ENCODE measurements at places on chromosomes 5 and 9. TPM values are rescaled to one million over a fixed set of nuclear protein-coding genes. Genes with fewer than 3 reads are reported as not detected.

ARHGEF37 gene
- total RNA-seq: 8.2 TPM

SLC4A9 gene
- total RNA-seq: 0.12 TPM

MYOT gene
- total RNA-seq: 2.7 TPM

SLC34A3 gene
- 0.48 TPM for total RNA-seq

KLHL3 gene
- 10.5 TPM for total RNA-seq

DPH7 gene
- total RNA-seq: 34.6 TPM

FGFR4 gene
- total RNA-seq: under 0.01 TPM

FOXD1 gene
- total RNA-seq: 0.28 TPM

FAM169A gene
- 0.51 TPM for total RNA-seq

LMBRD2 gene
- total RNA-seq: 17.9 TPM

ARSI gene
- 15.1 TPM for total RNA-seq

NRARP gene
- total RNA-seq: 16.5 TPM

ITGA1 gene
- total RNA-seq: 47.4 TPM

PCDHA1 gene
- total RNA-seq: 0.41 TPM

ZNF618 gene
- total RNA-seq: 17.8 TPM

PDGFRB gene
- 337 TPM for total RNA-seq

- peak; percentile 60 for DNase-seq
Observed at GRCh38 chr9:93575796-93576257, 557 bp upstream of the PHF2 start.

- DNase-seq: peak; percentile 76
Observed at GRCh38 chr9:129139233-129139992, 28.2 kb downstream of the PTPA start.

DNA sequence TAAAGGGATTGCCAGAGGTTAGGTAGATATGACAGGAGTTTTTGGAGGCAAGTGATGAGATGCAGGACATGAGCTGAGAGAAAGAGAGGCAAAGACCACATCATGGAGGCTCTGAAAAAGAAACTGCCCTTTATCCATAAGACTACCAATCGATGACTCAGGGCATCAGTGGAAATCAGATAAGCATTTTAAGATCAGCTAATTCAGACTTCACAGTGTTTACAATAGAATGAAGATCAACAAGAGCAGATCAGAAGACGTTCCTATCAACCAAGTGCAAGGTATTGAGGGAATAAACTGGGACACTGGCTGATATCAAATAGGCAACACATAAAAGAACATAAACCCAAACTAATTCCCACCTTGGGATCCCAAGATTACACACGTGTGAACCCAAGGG lies 227.2 kb downstream of the SLCO4C1 start:
- no peak for DNase-seq

- DNase-seq: no peak
Observed at GRCh38 chr9:69500896-69501295, 171.3 kb downstream of the APBA1 start.

GRCh38 chr5:9058666-9059065 lies 487.2 kb downstream of the SEMA5A start:
- no peak for DNase-seq

GRCh38 chr9:116450378-116451139 lies 236.5 kb upstream of the TRIM32 start:
- DNase-seq: no peak

- DNase-seq: no peak
Observed at GRCh38 chr9:121118266-121118665, 43.5 kb downstream of the CNTRL start.

DNA sequence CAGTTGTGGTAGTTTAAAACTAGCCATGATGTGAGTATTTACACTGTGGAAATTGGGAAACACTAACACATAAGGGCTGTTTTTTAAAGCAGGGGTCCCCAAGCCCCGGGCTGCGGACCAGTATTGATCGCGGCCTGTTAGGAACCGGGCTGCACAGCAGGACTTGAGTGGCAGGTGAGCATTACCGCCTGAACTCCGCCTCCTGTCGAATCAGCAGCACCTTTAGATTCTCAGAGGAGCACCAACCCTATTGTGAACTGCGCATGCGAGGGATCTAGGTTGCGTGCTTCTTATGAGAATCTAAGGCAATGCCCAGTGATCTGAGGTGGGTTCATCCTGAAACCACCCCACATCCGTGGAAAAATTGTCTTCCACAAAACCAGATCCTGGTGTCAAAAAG lies 127.8 kb downstream of the PCSK5 start:
- DNase-seq: no peak

GRCh38 chr9:137660144-137660543 lies 41.3 kb downstream of the EHMT1 start:
- peak; percentile 30 for DNase-seq

DNA sequence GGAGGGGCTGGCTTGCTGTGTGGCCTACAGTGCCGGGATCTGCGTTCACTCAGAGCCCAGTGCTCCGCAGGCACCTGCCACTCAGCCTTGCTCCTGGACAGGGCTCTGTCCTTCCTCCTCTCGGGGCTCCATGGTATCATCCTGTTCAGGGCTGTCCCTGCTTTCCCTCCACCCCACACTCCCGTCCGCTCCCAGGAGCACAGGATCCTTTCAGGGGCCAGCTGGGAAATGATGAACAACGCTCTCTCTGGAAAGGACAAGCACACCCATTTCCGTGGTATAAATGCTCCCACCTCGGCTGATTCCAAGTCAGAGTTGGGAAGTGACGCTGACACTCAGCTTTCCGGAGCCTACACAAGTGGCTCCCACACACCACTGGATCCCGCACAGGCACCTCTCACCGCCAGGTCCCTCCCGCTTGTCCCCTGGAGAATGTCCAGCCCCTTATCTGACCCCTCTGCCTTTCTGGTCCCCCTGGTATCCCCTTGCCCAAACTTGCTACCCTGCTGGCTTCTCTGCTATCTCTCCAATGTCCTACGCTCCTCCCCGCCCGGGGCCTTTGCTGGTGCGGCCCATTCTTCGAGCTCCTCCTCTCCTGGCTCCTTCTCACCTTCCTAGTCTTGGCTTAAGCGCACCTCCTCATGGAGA lies 21.3 kb downstream of the HMCN2 start:
- DNase-seq: no peak

DNA sequence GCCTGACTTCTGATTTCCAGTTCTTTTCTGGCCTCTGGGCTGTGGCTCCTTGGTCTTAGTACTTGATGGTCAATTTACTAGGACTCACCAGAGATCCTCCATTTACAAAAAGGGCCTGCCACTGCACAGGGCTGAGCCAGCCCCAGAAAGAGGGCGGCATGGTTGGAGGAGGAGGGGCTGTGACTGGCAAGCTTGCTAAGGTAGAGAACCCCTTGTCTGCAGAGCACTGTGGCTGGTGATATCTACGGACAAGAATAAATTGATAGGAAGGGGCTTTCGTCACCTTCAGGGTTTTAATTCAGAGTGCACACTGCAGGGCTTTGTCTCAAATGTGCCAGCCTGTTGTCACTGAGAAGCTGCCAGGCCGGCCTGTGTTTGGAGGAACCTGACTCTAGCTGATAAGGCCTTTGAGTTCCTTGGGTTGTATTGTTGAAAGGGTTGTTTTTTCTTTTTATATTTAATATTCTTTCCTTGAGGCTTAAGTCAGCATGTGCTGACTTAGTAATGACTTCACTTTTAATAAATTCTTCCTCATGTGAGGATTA lies 15.1 kb downstream of the SLC22A5 start:
- no peak for DNase-seq

GRCh38 chr9:115601434-115601833 lies 483.5 kb upstream of the TNC start:
- DNase-seq: no peak

GRCh38 chr5:32014096-32014745 lies 159.9 kb downstream of the GOLPH3 start:
- DNase-seq: no peak

- no peak for DNase-seq
Observed at GRCh38 chr5:1101961-1102713, 9.7 kb downstream of the SLC12A7 start.

DNA sequence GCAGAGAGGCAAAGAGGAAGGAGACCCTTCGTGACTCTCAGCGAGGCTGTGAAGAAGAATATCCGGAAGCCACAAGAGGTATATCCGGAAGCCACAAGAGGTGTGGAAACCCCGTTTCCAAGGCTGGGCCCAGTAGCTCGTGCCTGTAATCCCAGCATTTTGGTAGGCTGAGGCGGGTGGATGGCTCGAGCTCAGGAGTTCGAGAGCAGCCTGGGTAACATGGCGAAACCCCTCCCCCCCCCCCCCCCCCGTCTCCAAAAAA lies 612 bp upstream of the BBLN start:
- no peak for DNase-seq

- no peak for DNase-seq
Observed at GRCh38 chr9:107137495-107138202, 145.4 kb upstream of the RAD23B start.

GRCh38 chr9:126638571-126639132 lies 24.9 kb downstream of the LMX1B start:
- no peak for DNase-seq

DNA sequence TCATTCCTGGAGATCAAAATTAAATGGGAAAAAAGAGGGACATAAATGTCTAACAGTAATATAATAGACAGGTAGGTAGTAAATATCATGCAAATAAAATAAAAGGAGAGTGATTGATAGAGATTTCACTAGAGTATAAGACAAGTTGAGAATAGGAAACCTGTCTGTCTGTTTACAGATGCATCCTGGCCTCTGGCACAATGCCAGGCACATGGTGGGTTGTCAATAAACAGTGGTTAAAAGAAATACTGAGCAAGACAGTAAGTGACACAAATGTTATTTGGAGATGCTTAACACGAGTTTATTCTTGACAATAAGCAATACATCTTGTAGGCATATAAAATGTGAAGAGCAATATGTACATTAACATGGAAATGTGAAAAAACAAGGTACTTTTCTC lies 33.3 kb downstream of the RICTOR start:
- DNase-seq: no peak

DNA sequence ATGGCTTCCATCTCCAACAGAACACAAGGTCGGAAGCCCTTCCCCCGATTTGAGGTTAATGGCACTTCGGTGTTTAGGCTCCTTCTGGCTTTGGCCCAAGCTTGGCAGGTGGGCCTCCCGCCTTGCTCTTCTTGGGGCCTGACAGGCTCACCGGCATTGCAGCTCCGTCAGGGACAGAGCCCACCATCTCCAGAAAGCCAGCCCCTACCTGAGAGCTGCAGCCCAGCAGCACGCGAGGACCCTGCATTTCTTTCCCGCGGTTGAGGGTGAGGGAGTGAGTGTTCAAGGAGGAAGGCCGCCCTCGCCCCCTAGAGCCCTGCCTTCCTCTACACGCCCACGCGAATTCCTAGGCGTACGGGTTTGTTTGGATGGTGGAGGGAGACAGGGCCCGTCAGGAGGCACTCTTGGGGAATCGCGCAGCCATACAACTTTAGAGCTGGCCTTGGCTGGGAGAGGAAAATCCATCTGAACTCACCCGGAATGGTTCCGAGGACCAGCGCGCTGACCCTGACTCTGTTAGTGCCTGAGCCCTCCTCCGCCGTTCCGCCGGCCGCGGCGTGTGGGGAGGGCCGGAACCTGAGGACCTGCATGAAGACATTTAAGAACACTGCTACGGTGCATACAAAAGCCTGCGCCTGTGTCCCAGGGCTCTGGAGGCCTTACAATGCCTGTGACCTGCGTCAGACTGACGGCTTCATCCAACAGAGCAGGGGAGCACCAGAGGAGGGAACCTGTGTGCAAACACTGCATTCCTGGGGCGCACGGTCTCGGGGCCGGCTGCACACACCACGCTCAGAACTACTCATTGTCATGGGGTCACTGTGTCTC lies 73.8 kb downstream of the MRPL36 start:
- DNase-seq: no peak

- DNase-seq: peak; percentile 94
Observed at GRCh38 chr9:127336506-127337352, 60.2 kb upstream of the SLC2A8 start.

- DNase-seq: no peak
Observed at GRCh38 chr9:124800306-124801259, 23.6 kb downstream of the OLFML2A start.

GRCh38 chr5:83464261-83464660 lies 7.3 kb upstream of the VCAN start:
- no peak for DNase-seq

Measured in uterus (tissue), 4 donors.